ENCODE measurements at places on chromosomes 1 and 21.

DNA sequence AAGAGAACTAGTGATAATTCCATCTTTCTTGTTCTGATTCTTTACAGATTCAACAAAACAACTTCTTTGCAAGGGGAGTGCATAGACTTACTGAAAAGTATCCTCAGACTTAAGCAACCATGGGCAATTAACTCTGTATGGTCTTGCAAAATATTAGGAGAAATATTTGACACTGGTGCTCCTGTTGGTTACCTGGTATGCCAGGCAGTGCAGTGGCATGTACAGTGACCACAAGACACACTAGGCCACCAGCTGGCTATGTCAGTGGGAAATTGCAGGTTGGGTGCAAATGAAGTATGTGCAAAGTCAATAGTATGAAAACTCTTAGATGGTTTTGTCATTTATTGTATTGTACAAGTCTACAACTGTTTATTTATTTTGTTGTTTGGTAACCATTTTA lies 34.5 kb downstream of the EPS15 start:
- DNase-seq = no peak

GRCh38 chr1:201739080-201739479 lies 89.9 kb upstream of the IPO9 start:
- DNase-seq = no peak

- no peak for DNase-seq
These were observed 419.6 kb downstream of the RWDD3 start for GRCh38 chr1:95653618-95654017.

DNA sequence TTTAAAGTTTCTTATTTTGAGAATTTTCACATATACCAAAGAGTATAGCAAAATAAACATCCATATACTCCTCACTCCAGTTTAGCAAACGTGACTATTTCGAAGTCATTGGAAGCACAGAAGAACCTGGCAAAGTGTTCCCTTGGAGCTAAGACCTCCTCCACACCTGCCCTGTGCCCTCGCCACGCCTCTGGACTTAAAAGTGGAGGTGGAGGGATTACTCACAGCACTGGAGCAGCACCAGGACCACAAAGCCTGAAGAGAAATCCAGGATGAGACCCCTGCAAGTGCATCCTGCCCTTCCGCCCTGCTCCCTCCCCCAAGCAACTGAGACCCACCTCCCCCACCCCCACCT lies 436 bp downstream of the CHI3L1 start:
- no peak for DNase-seq

- no peak for DNase-seq
These were observed 85.2 kb upstream of the WLS start for GRCh38 chr1:68317543-68317942.

DNA sequence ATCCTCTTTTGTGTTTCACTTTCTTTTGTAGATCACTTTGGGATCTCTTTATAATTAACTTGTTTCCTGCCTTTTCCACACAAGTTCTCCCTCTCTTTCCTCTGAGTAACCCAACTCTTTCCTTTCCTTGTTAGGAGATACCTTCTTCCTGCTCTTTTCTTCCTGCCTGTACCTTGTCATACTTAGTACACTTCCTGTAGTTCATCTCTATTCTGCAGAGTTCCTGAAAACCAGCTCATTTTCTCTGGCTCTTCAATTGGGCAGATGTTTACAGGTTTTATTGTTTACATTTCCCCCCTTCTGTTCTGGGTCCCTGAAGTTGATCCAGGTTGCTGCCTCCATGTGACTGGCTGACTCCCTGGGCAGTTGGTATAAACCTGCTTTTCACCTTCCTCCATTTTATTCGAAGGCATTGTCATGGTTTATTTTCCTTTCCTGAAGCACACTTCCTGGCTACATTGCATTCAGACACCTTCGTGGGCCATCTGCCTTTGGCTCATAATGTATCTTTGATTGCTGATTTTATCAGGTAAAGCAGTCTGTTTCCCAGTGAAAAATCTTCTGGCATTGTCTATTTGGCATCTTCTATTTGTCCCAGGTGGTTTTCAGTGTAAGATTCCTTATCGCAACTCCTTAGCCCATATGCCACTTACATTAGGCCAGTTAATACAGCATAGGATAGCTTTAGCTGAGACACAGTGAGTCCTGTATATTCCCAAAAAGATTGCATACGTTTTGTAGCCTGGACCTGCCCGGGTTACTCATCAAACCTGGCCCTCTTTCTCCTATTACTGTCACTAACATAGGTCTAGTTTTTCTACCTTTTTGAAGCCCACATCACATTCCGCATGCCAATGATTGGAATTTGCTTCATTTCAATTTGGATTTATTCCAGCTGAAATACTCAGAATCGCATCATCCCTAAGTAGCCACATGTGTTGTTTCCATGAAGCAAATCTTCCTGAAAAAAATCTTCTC lies 15.4 kb downstream of the CTH start:
- no peak for DNase-seq

- DNase-seq = no peak
These were observed 3.8 kb downstream of the TAS1R3 start for GRCh38 chr1:1334835-1335234.

GRCh38 chr1:81183051-81183450 lies 617.7 kb upstream of the ADGRL2 start:
- DNase-seq = no peak

- DNase-seq = no peak
These were observed 345.1 kb downstream of the LMO4 start for GRCh38 chr1:87673748-87674147.

DNA sequence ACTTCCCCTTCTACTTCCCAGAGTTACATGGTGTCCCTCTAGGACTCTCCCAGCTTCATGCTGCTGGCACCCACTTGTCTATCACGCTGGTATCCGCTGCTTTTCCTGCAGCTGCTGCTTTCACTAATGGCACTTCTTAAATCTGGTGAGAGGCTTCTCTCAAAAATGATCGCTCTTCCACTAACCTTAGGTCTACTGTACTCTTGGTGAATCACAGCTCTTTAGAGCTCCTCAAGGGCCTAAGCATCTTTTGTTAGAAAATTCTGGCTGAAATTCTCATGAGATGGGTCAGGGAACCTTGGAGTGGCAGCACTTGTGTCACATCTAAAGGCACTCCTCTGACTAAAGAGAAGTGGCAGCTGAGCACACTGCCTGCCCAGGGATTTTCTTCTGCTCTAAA lies 32.1 kb downstream of the ZMYND12 start:
- no peak for DNase-seq

- DNase-seq = no peak
These were observed 1.7 kb downstream of the C1QB start for GRCh38 chr1:22654692-22655091.

GRCh38 chr1:63804829-63805484 lies 31.1 kb downstream of the ROR1 start:
- no peak for DNase-seq

GRCh38 chr1:206753141-206753540 lies 17.4 kb upstream of the IL19 start:
- no peak for DNase-seq

DNA sequence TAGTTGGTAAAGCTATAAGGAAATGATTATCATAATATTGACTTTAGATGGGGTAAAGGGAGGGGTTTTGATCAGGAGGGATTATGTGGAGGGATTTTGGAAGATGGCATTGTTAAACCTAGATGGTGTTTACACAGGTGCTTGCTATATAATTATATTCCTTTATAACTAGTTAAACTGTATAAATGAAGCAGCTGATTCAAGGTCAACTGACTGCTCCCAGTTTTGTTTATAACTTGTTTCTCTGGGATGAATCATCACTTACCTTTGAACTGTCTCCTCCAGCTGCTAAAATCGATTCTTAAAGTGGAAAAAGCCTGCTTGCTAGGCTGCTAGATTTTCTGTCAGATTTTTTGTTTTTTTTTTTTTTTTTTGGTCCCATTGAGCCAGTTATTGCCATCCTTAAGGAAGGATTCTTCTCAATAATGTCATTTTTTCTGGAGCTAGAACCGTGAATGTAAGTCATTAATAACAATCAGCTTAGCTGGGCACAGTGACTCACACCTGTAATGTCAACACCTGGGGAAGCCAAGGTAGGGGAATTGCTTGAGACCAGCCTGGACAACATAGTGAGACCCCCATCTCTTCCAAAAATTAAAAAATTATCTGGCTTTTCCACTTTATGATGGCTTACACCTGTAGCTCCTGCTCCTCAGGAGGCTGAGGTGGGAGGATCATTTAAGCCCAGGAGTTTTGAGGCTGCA lies 153.2 kb downstream of the PIK3R3 start:
- no peak for DNase-seq

DNA sequence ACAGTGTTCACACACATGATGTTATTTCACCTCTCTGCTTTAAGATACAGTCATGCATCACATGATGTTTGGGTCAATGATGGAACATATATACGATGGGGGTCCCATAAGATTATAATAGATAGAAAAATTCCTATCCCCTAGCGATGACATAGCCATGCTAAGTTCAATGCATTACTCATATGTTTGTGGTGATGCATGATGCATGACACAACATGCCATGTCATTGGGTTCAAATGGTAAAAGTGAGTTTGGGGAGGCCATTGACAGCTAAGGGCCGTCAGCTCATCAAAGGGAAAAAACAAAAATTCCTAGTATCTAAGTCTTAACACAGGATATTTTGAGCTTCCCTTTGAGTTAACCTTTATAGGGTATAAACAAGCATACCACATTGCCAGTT lies 73.6 kb downstream of the ATP1A1 start:
- DNase-seq = no peak

DNA sequence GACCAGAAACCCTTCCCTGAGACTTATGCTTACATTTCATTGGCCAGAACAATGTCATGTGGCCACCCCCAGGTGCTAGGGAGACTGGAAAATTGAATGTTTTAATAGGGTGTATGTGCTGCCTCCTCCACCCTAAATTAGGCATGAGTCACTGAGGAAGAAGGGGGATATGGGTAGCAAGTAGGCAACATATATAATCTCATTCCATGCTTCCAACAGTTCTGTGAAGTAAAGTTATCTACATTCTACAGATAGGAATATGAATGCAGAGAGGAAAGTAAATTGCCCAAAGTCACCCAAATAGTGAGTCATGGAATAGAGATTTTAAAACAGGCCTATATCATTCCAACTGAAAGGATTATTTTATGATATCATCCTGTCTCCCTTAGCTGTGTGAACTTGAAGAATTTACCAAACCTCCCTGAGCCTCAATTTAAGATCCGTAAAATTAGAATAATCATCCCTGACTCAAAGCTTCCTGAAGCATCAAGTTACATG lies 168.6 kb upstream of the FGGY start:
- DNase-seq = no peak

DNA sequence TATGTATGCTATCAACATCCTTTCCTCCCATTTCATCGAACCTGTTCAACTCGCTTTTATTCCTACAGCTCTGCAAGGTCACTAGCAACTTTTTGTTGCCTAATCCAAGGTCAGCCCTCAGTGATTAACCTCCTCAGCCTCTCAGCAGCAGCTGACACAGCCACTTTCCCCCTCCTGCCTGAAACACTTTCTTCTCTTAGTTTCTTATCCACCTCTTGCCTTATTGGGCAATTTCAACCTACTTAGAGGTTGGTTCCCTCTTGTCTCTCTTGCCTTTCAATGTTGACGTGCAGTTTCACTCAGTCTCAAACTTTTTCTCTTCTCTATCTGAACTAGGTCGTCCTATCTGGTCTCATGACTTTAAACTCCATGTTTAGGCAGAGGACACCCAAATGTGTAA lies 156.3 kb downstream of the C1orf94 start:
- no peak for DNase-seq

DNA sequence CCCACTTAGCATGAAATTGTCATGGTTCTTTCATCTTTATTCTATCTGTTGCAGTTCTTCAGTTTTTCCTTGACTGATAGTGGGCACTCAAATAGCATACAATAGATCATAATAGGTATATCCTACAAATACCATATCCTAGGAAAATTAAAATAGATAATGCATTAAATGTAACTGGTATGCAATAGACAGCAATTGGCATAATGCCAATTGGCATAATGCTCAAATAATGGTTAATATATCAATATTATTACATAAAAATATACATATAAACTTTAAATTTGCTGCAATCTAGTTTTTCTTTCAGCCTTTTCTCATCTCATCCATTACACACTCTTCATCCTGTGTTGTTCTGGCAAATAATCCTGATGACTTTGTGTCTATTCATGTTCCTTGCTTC lies 814.6 kb upstream of the TMPRSS15 start:
- no peak for DNase-seq

DNA sequence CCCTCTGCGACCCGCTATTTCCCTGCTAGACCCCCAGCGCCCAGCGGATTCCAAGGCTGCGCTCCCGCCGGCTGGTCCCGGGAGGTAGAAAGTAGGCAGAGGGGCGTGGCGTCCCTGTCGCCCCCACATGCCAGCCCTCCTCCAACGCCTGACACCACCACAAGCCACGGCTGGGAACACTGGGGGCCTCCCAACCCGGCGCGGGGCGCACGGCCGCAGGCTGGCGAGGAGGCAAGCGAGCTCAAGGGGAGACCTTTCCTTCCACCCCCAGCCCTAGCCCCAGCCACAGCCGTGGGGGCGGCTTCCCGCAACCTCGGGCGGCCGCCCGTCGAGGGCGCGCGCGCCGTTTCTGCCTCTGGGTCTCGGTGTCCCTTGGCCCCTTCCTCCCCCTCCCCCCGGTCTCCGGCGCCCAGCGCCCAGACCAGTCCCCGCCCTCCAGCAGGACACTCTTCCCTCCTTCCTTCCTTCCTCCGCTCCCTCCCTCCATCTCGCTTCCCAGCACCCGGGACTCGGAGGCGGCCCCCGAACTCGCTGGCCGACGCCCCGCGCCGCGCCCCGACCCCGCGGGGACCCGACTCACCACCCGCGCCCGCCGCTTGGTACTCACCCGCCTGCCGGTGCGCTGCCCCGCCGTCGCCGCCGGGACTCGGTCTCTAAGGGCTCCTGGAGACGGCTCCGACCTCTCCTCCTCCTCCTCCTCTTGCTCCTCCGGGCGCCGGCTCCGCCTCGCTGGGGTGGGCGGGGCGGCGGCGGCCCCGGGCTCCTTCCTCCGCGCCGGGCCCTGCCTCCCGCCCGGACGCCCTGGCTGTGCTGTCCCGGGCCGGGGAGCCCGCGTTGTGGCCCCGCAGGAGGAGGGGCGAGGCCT lies at the start of gene GNG12:
TSS of gene GNG12 (minus strand) at position 731 of the 865 bp plus-strand sequence. CDS start 125,781 bp downstream, outside the sequence.
- no peak for DNase-seq

GRCh38 chr1:110065841-110066240 lies 4.6 kb downstream of the ALX3 start:
- no peak for DNase-seq

- DNase-seq = no peak
These were observed 10.0 kb downstream of the LAMC1 start for GRCh38 chr1:183033205-183033604.

- DNase-seq = no peak
These were observed 66.8 kb downstream of the PHACTR4 start for GRCh38 chr1:28436211-28436769.

GRCh38 chr1:71647513-71648300 lies 566.9 kb upstream of the ZRANB2 start:
- no peak for DNase-seq

DNA sequence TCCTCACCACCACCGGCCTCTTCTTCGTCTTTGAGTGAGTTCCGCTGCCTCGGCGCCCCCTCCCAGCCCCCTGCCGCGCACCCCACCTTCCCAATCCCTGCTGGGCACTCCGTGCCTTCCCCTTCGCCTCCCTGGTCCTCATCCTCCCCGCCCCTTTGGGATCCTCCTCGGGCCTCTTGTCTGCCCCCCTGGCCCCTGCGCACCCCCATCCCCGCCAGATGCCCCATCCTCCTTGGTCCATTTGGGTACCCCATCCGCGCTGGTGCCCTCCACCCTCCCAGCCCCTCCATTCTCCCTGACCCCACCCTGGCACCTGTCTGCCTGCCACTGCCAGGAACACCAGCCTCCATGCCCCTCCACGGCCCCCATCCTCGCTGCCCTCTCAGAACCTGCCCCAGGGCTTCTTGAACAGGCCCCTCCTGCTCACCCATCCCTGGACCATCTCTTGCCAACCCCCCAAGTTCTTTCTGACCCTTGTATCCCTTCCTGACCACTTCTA lies 667 bp downstream of the ZDHHC18 start:
- DNase-seq = no peak

- DNase-seq = no peak
These were observed 29.1 kb upstream of the ZNF281 start for GRCh38 chr1:200438911-200439310.

Measured in effector CD4-positive, alpha-beta T cell (primary cell).